ENCODE measurements at places on chromosomes 7 and 10. TPM values are rescaled to one million over a fixed set of nuclear protein-coding genes. Genes with fewer than 3 reads are reported as not detected.

The CRTAC1 gene
- total RNA-seq = not detected

GRCh38 chr10:133326745-133327650, 9.7 kb downstream of the CALY start:
- ATAC-seq = no peak

The NKX2-3 gene
- not detected for total RNA-seq

GRCh38 chr7:58087536-58088190, 637.7 kb downstream of the ZNF716 start:
- ATAC-seq = no peak

DNA sequence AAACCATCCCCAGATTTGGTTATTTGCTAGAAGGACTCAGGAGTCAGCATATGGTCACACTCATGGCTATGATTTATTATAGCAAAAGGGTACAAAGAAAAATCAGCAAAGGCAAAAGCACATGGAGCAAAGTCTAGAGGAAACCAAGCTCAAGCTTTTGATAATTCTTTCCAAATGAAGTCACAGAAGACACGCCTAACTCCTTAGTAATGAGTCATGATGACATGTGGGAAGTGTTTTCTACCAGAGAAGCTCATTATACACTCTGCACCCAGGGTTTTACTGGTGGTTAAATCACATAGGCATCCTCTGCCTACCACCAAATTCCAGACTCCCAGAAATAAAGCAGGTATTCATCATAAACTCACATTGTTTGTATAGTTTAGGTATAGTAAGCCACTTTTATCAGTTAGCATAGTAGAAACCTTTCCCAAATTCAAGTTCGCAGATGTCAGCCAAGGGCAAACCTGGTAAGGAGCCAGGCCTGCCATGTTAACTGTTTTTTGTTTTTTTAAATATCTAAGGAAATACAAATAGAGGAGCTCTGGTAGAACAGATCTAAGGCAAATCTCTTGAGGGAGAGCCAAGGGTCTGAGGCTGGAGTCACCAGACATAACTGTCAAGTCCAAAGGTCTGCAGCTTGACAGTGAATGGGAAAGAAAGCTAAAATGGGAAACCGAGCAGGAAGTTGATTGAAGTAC, 15.4 kb upstream of the HIBADH start:
- ATAC-seq = peak; percentile 68

DNA sequence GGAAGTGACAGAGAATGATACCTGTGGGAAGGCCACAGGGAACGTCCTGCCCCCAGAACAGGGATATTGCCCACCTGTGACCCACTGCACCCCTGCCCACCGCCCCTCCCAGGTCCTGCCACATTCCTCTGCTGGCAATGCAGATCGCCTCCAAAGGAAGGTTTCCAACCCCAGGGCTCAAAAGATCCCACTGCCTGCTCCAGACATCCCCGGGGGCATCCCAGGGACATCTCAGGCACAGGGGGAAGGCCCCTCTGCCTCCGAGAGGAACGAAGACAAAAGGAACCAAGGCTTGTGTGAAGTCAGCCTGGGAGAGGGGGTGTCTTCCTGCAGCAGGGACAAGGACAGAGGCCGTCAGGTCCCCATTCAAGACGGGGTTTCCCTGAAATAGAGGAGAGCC, 28.5 kb downstream of the NUDT1 start:
- no peak for ATAC-seq

DNA sequence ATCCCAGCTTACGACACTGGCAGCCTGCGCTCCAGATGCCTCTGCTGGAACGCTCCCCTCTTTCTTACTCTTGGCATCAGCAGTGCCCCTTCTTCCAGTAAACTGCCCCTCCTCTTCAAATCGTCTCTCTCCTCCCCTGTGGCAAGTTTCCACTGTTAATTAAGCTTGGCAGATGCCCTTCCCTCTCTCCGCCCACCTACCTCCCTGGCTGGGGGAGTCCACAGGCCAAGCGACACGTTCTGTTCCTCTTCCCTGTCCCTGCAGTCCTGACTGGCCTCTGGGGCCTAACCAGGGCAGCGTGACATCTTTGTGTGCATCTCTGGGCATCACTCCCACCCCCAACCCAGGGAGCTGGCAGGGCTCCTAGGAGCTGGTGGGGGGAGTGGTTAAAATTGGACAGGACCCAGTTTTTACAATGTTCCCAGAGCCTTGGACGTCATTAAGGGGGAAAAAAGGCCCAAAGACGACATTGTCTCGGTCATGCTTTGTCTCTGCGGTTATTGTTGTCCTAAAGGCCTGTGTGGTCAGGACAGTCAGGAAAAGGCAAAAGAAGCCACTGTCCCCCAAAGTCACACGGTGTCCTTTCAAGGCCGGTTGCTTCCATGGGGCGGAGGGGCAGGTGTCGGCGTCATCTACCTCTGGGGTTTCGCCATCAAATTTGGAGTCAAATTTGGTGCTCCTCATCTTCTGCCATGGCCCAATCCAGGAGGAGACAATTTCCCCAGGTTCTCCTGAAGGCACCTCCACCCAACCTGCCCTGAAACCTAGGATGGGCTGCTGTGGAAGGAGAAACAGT, 54.2 kb downstream of the DLG5 start:
- ATAC-seq = no peak

- ATAC-seq = peak; percentile 89
These were observed 29.0 kb downstream of the CUL1 start for GRCh38 chr7:148727501-148728278.

DNA sequence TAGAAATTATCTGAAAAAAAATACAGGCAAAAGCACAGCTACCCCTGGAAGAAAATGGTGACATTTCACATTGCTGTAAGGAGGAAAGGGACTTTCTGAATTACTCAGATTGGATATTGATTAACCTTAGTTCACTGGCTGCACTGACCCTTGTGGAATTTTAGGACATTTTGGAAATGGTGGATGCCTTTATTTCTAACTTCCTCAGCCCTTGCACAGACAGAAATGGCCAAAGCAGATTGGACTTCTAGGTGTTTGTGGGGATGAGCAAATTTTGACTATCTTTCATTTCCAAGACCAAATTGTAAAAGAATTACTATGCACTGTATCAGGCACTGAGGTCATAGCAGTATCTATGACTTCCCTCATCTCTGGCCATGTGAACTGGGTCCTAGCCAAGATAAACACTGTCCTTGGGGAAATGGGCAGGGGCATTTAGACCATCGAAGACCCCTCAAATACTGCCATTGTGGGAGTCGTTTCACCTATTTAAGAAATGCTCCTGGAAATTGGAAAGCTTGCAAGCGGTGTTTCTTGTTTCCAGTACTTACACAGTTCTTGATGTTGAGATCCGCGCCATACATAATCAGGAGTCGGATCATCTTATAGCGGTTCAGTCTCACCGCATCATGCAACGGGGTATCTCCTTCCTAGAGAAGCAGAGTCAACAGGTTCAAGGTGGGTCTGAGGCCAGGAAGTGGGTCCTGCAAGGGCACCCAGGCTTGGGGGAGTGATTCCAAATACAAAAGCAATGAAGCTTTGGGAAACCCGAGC, 5.7 kb downstream of the ANKRD1 start:
- ATAC-seq = no peak

DNA sequence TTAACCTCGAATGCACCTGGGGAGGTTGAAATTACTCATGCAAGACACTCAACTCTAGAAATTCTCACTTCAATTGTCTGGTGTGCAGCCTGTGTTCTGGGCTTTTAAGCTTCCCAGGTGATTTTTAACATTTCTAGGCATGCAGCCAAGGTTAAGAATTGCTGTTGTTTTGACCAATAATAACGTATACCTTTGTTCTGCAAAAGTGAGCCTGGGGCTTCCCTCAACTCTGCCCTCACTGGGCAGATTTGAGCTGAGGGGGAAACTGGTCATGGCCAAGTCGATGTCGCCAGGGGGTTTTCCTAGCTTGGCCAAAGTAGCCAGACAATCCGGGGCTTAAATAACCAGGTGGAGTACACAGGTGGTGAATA, 568 bp downstream of the PRSS2 start:
- no peak for ATAC-seq

- no peak for ATAC-seq
These were observed 226.9 kb downstream of the ABCA13 start for GRCh38 chr7:48398191-48398590.

The KLF14 gene
- not detected for total RNA-seq

DNA sequence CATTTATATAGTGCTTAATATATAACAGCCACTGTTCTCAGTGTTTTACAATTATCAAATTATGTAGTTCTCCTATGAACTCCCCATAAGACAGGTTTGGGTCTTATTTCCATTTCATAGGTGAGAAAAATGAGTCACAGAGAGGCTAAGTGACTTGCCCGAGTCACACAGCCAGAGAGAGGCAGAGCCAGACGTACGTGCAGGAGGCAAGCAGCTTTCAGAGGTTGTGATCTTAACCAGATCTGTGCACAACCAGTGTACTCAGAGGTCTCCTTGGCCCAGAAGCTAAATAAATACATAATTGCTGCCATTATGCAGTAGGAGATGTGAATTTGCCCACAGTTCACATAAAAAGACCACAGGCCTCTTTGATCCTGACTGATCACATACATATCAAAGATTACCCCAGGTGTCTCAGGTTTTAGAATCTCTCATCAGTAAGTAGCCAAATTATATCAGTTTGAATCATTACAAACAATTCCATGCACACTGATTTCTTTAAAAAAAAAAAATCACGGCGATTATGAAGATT, 304.7 kb upstream of the AOAH start:
- ATAC-seq = peak; percentile 80

DNA sequence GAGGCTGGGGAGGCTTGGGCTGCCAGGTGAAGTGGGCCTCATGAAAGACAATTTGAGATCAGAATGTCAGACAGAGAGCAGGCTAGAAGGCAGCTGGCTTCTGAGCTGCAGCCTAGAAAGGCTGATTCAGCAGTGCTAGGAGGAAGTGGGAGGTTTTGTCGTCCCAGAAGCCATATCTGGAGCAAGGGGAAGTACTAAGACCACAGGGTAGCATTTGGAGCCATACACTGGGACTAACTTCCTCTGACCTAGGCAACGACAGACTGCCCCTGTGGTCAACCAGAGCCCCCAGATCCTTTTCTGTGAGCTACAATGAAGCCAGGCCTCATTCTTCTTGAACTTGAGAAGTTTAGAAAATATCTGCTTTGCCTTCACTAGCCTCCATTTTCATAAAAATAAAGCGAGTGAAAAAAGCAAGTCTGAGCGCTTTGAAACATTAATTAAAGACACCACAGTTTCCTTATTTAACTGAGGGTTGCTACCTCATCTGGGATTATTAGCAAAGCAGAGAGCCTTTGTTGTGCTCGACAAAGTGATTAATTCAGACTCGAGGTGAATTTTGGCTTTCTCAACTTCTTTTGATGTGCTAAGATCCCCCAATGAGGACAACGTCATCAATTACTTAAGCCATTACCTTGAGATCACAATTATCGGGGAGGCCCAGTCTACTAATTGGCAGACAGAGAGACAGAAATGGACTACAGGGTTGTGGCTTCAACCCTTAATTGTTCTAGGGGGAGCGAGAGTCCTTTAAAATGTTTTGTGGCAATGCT, 26.6 kb downstream of the TBXAS1 start:
- ATAC-seq = peak; percentile 94

DNA sequence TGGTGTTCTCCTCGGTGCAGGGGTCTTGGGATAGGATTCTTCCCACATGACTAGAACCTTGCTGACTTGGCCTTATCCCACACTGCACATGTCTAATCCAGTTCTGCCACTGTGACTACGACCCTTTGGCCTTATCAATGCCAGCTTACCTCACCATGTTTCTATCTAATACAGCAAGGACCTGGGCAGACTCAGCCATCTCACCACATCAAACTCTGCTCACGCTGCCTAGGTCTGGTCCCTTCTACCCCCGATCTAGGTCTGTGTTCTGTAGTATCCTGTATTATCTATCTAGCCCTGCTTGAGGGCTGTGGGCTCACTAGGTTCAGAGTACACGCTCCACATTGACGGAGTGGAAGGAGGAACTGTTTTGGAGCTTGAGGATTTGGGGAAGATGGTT, 282.4 kb downstream of the HPSE2 start:
- ATAC-seq = no peak

- no peak for ATAC-seq
These were observed 37.3 kb downstream of the PAX2 start for GRCh38 chr10:100782461-100783244.

DNA sequence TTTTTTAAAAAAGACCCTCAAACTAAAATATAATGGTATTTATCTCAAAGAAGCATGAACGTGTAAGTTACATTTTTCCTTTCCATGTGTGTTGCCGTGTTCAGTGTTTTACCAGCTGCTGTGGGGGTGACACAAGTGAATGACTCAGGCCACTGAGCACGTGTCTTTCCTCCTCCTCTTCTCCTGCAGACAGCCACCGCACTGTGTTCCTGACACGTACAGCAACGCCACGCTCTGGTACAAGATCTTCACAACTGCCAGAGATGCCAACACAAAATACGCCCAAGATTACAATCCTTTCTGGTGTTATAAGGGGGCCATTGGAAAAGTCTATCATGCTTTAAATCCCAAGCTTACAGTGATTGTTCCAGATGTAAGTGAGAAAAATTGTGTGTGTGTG, 29.7 kb downstream of the TMEM248 start:
- ATAC-seq = no peak

- no peak for ATAC-seq
These were observed 1.6 kb upstream of the KNDC1 start for GRCh38 chr10:133158437-133158755.

DNA sequence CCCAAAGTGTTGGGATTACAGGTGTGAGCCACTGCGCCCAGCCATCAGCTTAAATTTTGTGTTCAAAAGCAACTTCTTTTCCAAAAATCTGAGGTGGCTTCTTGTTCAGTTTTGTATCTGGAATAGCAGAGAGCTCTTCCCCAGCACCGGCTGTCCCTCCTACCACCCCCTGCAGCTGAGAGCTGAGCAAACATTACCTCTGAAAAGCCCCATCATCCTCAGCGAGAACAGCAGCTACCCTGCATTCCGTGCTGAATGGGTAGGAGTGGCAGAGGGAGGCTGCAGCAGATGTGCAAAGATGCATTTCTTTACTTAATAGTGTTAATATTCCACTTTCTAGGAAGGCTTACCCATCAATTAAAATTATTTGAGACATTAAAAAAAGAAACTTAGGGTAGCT, 31.8 kb downstream of the CCM2 start:
- ATAC-seq = no peak

The OPN1SW gene
- not detected for total RNA-seq

- ATAC-seq = no peak
These were observed 695.6 kb upstream of the IGFBP3 start for GRCh38 chr7:46616636-46617035.

The SEMA3A gene
- 0.13 TPM for total RNA-seq

GRCh38 chr10:30057894-30058556, 1.4 kb downstream of the JCAD start:
- ATAC-seq = no peak

DNA sequence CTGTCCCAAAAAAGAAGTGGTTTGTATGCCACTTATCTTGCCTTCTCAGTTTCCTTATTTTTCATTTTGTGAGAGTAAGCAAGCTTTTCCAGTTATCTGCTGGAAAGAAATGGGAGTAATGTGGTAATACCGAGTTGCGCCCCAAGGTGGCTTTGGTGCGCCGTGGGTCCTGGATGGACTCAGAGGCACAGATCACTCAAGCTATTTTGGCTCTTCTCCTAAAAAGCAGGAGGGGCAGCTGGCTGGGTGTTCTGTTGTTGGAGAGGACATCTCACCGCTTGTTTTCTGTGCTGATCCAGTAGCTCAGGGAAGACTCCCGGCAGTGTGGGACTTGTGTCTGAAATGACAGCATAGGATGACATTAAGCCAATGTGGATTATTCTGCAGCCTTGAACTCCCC, 16.4 kb downstream of the PRKRIP1 start:
- no peak for ATAC-seq

The MMP21 gene
- total RNA-seq = not detected

All from activated T-helper 17 cell treated with anti-CD3 and anti-CD28 coated beads, Interleukin-2, amount 50 U/mL, for 72 hours (primary cell).